Stimulated activated CD4-positive, alpha-beta T cell treated with anti-CD3 and anti-CD28 coated beads, Interleukin-2, amount 100 ng/mL, for 48 hours (primary cell): ENCODE measurements at places on chromosomes 5 and 9.

DNA sequence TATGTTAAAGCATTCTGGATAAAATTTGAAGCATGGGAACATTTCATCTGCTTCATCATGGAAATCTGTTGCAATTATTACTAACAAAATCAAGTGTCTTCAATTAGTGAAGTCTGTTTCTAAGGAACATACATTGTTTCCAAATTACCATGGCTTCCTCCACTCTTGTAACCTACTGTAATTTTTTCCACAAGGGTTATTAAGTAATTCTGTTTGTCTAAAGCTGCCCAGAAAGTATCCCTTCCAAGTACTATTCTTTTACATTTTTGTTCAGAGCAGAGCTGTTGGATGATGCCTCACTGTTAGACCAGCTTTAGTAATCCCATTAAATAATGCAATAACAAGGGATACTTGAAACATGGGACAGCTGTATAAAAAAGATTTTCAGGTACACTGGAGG is 483.5 kb upstream of the CD180 start:
- no peak for DNase-seq

DNA sequence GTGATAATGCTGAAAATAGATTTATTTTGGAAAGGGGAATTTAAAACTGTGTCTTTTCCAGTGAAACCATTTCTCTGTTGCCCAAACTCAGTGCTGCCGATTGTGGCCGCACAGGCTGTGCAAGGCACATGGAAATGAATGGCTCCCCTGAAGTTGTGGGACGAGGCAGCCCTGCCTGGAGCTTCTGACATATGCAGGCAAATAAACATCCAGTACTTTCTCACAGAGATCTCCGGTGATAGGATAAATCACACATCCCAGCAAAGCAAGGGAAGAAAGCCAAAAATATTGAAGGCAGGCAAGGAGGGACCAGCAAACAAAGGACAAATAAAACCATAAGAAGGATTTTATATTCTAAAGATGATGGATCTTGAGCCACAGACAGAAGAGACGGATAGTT is 464.5 kb downstream of the MTRR start:
- no peak for DNase-seq

GRCh38 chr9:130651221-130651620 is 13.2 kb upstream of the PRDM12 start:
- DNase-seq: no peak

DNA sequence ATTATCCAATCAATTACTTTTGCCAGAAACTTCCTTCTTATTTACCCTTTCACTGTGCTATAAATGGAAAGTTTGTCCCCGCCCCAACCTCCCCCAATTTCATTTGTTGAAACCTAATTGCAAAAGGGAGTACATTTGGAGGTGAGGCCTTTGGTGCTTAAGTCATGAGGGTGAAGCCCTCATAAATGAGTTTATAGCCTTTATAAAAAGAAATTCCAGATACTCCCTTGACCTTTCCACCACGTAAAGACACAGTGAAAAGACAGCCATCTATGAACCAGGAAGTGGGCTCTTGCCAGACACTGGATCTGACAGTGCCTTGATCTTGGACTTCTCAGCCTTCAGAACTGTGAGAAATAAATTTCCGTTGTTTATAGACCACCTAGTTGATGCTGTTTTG is 82.3 kb downstream of the NUDT12 start:
- no peak for DNase-seq

DNA sequence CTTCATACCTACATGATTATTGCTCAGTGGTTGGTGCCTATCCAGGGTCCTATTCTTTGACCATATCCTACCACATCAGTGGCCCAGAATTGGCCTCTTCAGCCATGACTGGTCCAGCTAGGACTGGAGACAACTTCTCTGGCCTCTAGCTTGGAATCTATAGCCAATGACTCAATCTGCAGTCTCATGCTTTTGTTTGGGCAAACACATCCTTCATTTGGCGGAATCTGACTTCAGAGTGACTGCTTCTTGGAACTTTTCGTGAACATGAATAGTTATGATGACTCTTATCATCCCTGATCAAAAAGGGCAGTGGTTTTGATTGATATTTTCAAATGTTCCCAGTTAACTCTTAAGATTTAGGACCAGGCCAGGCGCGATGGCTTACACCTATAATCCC is 134.1 kb downstream of the PAPPA start:
- no peak for DNase-seq
